ENCODE measurements at places on chromosomes 5 and 9.
A peak's percentile ranks its signal among the peaks of the same experiment; 100 is the strongest.

GRCh38 chr9:1383899-1384455, 333.8 kb downstream of the DMRT2 start:
- DNase-seq, result no peak

DNA sequence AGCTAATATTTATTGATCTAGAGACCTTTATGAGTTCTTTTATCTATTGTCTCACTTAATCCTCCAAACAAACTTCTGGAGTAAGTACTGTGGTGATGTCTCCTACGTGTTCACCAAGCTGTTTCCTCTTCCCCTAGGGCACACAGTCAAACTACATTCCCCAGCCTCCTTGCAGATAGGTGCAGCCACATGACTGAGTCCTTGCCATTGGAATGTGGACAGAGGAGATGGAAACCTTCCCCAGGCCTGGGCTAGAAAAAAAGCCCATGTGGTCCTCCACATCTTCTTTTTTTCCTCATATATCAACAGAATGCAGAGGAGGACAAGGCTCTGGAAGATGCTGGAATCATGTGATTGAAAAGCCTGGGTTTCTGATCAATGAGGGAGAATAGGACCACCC, 88.0 kb downstream of the ANKRD55 start:
- no peak for DNase-seq

DNA sequence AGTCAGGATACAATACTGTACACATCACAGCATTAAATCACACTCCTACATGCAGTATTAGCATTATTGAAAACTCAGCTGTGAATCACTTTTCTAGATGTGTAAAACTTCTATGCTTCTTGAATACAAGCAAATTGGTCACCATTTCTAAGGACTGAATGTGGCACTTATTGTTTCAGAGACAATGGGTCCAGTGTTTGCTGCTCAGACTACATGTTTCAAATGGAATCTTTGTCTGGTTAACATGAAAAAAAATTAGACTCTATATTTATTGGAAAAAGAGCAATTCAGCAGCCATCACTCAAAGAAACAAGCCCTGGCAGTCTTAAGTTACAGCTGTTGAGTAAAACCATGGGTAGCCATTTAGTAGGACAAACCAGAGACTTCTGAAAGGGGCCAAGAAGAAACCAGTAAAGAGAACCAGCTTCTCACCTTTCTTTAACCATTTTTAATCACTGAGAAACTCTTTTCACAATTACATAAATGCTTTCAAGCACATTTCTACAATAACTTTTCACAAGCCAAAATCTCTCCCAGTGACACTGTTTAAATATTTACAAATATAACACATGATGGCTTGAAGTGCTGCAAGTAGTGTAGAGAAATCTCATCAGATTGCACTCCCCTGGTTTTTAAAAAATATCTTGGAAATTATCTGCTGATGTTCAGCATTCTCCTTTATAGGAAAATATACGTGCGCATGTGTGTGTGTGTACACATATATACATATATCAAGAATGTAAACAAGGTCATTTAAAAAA, 35.2 kb downstream of the OR2K2 start:
- no peak for DNase-seq

DNA sequence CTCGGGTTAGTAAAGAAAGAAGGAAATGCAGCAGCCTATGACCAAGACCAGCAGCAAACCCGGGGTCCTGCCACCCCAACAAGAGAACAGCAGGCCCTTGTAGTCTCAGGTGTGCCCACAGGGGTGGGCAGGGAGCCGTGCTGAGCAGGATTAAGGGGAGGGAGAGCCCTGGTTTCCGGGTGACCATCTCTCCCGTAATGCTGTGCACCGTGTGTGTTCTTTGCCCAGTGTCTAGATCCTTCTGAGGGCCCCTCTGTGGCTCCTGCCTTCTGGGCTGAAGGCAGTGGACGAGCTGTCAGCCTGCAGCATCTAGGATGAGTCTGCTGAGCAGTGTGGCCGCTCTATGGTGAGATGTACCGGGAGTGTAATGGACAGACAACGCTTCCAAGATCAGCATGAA, 12.7 kb upstream of the PLEKHG4B start:
- DNase-seq, result no peak

DNA sequence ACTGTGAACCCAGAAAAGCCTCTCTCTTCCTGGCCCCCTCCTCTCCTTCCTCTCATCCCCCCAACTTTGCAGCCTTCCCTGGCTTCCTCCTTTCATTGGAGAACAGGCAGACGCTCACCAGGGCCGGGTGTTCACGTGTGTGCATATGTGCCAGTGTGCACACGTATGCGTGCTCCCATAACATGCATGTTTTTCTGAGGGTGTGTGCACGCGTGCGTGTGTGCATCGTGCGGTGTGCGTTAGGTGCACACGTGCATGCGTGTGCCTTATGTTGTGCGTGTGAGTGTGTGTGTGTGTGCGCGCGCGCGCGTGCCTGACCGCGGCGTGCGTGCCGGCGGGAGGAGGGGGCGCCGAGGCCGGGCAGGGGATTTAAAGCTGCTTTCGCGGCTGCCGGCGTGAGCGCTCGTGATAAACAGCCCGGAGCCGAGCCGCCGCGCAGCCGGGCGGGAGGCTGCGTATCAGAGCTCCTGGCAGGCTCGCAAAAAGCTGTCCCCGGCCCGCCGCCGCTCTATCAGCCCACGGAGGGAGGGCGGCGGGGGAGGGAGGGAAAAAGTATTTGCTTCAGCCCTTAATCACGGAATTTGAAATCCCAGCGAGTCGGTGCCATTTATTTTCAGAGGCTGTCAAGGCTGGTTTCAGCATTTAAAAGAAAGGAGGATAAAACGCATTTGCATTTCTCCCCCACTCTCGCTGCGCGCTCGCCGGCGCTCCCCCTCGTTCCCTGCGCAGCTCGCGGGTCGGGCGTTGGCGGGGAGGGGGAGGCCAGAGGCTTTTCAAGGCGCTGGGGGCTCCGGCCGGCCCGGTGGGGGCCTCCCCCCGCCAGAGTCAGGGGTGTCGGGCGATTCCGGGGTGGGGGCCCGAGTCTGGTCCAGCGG, 183.9 kb downstream of the C9orf50 start:
- peak; percentile 72 for DNase-seq

DNA sequence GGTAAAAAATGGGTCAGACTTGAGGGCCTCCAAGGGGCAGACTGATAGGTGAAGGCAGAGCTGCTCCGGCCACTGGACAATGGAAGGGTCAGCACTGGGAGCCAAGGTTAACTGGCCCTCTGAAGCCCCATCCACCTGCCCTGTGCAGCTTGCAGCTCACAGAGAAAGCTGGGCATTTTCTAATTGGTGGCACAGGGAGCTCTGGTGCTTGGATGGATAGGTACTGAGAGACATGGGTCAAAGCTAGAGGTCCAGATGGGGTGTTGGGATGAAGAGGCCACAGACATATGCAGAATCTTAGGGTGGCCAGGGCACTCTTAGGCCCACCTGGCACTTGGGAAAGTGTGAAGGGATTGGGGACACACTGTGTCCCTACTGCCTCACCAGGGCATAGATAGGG, 29.5 kb upstream of the SARDH start:
- no peak for DNase-seq

DNA sequence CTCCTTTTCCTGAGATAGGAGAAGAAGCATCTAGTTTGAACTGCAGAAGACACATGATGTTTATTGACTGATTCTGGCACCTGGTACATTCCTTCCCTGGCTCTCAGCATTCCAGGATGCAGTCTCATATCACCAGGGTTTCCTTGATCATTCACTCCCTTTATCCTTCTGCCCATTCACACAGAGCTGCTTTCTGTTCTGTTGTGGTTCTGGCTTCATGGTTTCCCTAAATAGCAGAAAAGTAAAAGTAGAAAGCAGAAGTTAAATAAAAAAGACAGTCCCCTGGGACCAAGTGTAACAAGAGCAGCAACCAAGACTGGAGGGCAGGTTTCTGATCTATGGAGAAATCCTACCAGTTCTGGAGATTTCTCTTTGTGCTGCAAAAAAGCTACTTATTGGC, 3.2 kb downstream of the IFNA8 start:
- no peak for DNase-seq

DNA sequence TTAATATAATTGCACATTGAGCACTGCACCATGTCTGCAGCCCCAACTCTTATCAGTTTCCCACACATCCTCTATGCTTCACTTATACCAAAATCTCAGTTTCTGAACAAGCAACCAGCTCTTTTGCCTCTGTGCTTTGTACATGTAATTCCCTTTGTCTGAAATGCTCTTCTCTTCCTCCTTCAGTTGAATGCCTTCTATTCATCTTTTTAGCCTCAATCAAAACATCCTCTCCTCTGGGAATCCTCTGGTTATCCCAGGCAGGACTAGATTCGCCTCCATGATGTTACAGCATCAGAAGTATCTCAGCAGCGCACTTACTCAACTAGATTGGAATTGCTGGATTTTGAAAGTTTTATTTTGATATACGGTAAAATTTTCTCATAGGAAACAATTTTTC, 143.3 kb downstream of the GAS1 start:
- no peak for DNase-seq

GRCh38 chr5:110625376-110625999, 101.0 kb downstream of the TMEM232 start:
- no peak for DNase-seq

DNA sequence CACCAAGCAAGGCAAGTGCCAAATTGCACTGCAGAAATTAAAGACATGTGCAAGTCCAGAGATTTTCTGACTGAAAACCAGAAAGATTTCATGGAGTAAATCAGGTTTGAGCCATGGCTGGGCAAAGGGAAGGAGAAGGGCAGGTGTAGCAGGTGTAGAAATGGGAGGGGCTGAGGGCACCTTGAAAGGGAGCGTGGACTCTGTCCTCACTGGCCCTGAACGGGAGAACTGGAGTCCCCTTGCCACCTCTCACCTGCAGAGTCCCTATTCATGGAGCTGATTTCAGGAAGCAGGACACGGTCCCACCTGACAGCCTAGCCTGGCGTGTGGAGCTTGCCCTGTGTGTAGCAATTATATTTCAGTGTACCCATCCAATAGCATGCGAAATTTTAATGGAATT, 46.3 kb downstream of the UBE2QL1 start:
- no peak for DNase-seq

GRCh38 chr5:174045470-174046025, at the start of gene NSG2:
Gene NSG2, plus strand, starts transcription at chr5:174045706. Its CDS starts 1,050 bp downstream, at chr5:174046756.
- DNase-seq, result peak; percentile 92

- no peak for DNase-seq
Measured at GRCh38 chr5:91151947-91152346, 231.2 kb downstream of the ARRDC3 start.

DNA sequence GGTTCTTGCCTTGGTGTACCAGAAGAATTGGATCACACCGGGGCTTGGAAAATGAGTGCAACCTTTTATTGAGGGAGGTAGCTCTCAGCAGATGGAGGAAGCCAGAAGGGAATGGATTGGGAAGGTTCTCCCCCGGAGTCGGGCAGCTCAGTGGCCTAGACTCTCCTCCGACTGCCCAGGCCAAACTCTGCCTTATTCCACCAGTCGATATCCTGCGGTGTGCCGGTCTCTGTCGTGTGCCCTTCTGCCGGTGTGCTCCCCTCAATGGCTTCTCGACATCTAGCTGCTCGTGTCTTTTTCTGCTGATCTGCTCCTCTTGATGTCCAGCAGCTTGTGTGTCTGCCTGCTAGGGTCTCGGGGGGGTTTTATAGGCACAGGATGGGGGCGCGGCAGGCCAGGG, 87.4 kb upstream of the CCL21 start:
- no peak for DNase-seq

DNA sequence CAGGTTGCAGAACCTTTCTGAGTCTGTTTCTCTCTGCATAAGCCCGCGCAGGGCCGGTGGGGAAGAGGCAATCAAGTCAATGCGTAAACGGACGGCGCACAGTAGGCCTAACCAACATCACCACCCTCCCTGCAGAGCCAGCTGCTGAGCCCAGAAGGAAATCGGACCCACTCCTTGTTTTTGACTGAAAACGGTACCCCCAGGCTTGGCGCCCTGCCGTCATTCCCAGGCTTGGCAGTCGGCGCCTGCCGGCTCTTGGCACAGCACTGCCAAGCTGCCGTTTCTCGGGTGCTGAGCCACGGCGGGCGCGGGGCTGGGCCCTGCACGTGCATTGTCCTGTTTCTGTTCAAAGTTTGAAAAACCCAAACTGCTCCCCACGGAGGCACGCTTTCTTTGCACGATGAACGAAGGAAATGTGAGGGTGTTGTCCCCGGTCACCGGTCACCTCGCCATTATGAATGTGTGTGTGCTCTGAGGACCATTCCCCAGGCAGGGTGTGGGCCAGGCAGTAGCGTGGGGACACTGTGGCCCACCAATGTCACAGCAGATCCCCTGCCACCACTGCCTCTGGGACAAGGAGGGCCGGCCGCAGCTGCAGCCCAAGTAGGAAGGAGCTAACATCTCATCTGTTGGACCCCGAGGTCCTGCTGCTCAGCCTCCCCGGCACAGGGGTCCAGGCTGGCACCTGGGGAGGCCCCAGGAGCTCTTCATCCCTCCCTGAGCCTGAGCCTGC, 20.1 kb downstream of the FIBCD1 start:
- no peak for DNase-seq

Data from nephron progenitor cell (in vitro differentiated cells).